Frontal cortex (tissue), 4 donors: ENCODE measurements at places on chromosomes 5 and 9.

- no peak for DNase-seq
Measured at GRCh38 chr5:142078221-142078620, 30.4 kb upstream of the NDFIP1 start.

DNA sequence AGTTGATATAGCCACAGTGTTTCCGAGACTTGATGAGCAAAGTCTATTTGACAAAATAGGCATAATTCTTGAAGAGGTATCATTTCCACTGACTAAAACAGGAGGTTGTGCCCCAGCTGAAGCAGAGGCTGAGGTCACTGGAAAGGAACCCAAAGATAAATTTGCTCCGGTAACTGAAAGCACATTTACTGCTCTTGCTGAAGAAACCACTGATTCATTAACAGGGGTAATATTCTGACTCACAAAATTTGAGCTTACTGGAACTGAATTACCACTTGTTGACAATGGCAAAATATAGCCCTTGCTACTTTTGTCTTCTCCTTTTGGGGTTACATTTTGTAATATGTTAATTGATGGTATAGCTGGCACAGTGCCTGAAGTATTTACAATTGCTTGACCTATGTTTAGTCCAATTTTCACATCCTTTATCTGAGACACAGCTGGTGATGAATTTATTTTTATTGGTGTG lies 30.2 kb downstream of the MLANA start:
- DNase-seq = no peak

- no peak for DNase-seq
Measured at GRCh38 chr5:32520972-32521371, 64.4 kb upstream of the SUB1 start.

DNA sequence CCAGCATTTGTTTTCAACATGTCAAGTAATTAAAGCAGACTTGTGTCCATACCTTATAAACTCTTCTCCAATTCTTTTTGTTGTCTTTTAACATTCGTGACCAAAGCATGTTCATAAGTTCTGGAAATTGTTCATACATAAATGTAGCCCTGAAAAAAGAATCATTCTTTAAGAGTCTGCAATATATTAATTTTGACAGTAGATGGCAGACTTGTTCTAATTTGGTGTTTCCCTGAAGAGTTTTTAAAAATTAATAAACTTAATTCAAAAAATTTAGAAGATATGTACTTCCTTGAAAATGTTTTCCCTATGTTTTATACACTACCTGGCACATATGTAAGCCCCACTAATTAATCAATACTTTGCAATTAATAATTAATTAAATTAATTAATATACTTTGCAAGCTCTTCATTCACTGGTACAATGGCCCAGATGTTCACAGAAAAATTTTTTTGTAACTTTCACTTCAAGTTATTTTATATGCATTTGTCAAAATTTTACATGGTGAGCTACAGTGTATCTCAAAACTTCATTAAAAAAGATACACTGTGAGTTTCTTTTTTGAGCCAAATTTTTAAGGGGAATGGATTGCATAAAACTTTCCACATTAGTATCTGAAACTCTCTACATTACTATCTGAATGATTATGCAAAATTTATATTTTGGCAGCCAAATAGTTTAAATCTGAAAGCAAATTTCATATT lies 42.1 kb downstream of the CLINT1 start:
- no peak for DNase-seq

- no peak for DNase-seq
Measured at GRCh38 chr9:71509054-71509453, 259.3 kb downstream of the CEMIP2 start.

- no peak for DNase-seq
Measured at GRCh38 chr9:129071526-129072126, 9.3 kb upstream of the DOLPP1 start.

GRCh38 chr5:43104057-43104456 lies 16.7 kb upstream of the ZNF131 start:
- no peak for DNase-seq

DNA sequence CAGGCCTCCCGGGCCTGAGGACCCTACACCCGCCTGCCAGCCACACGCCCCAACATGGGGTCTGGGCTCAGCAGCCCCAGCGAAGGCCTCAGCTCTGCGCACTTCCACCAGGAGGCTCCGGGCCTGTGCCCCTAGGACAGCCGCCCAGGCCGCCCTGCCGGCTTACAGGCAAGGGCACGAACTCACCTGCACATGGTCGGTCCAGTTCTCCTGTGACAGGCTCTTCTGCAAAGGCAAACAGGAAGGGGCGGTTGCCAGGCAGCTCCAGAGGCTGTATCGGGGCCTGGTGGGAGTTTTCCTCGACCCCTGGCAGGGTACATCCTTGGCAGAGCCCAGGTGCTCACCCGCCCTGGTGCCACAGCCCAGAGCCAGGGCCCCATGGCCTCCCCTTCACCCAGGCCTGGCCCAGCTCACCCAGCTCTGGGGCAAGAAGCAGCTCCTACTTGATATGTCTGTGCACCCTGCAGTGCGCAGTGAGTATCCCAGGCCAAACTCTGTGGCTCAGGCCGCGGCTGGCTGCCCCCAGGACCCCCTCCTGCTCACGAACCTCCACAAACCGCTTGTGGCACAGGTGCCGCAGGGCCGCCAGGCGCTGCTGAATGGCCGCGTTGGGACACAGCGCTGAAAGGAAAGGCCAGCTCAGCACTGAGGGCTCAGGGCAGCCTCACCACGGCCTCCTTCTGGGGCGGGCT lies 52.2 kb upstream of the NRARP start:
- DNase-seq = no peak

DNA sequence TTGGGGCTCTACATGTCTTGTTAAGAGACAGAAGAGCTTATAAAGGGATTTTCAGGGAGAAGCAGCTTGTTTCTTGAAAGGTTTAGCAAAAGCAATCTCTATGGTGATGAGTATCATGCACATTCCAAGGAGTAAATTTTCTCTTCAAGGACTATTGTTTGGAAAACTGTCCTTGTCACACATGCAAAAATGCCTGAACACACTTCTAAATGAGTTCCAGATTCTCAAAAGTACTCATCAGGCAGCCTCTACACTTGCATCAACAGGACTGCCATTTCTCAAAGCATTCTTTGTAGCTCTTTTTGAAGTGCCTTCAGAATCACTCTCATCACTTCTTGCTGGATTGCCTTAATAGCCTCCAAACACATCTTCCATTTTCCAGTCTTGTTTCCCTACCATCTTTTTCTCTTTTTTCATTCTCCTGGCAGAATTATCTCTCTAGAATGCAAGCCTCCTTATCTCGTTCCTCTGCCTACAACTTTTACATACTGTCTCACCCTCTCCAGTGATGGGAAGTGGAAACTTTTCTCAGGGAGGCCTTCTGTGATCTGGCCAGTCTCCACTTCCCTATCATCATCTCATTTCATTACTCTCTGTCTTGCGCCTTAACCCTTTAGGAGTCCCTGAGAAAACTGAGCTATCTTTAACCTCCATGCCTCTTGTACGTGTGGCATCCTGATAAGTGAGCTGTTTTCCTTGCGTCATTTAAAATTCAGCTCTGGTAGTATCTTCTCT lies 631.5 kb upstream of the TLE4 start:
- no peak for DNase-seq

- DNase-seq = no peak
Measured at GRCh38 chr5:89849830-89850512, 559.6 kb downstream of the CETN3 start.

DNA sequence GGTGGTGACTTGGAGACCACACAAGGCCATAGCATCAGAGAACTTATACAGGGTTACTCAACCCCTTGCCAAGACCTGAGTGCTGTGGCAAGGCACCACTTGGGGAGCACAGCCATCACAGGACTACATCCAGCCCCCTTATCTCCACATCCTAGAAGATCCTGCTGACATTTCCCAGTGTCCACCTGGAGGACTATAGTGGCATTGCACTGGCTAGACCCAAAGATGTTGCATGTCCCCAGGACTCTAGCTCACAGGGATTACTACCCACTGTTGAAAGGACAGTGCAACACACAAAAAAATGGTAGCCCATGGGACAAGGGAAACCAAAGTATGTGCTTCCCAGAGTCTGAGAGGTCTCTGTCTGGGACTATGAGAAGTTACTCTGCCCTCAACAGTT lies 411.1 kb upstream of the NUDT12 start:
- no peak for DNase-seq

GRCh38 chr5:53178830-53179229 lies 69.3 kb upstream of the MOCS2 start:
- no peak for DNase-seq

GRCh38 chr5:32506799-32507198 lies 62.3 kb upstream of the ZFR start:
- DNase-seq = no peak

GRCh38 chr5:141508798-141509611 lies 20.1 kb downstream of the PCDHGC5 start:
- no peak for DNase-seq

- no peak for DNase-seq
Measured at GRCh38 chr5:30117135-30117534, 1076.4 kb upstream of the CDH6 start.

DNA sequence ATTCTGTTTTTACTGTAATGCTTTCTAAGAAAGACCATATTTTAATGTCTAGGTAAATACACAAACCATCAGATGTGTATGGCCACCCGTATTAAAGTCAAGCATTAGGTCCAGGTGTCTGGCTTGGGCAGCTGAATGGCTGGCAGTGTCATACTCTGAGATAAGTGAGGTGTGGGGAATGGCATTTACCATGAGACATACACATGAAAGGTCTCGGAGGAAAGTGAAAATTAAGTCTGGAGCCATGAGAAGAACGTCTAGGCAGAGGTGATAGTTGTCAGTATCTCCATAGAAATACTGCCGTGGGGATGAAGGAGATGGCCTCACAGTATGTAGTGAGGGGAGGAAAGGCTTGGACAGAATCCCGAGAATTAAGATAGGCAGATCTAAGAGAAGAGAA lies 164.3 kb downstream of the TLE4 start:
- no peak for DNase-seq

- no peak for DNase-seq
Measured at GRCh38 chr9:107918749-107919148, 429.2 kb upstream of the KLF4 start.

DNA sequence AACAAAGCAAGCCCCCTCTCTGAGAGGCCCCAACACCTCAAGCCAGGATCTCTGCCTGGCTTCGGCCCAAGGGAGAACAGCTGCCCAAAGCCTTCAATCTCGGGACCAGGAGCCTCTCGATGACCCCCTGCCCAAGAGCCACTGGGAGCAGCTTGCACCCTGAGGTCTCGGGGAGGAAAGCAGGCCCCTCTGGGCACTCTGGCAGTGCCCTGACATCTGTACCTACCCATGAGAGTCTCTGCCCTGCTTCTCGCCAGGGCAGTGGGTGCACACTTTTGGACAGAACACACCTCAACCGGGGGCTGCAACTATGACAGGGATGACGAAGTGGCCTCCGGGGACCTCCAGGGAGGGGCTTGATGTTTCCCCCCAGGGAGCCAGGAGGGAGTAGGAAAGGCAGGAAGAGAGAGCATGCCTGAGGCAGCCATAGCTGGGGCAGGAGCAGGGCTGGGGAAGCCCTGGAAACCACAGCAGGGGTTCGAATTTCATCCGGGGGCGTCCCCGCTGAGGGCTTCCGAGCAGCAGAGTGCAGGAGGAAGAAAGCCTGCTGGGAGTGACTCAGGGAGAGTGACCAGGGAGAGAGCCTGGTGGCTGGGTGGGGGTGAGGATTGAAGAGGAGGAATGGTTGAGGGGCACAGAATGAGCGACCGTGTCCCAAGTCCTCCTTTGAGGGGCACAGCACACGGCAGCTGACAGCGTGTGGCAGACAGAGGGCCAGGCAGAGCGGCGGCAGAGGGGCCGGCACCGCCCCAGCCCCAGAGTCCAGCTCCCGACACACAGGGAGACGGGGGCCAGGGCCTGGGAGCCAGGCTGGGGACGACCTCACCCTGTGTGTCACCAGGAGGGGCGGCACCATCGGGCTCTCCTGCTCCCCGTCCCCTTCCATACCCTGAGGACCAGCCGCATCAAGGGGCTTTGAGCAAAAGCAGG lies 1.8 kb downstream of the LPCAT1 start:
- no peak for DNase-seq

- DNase-seq = no peak
Measured at GRCh38 chr9:108972186-108972585, 38.0 kb downstream of the ABITRAM start.

GRCh38 chr5:62727861-62728260 lies 149.2 kb downstream of the LRRC70 start:
- DNase-seq = no peak

- DNase-seq = no peak
Measured at GRCh38 chr9:36842560-36843530, 191.2 kb downstream of the PAX5 start.

- no peak for DNase-seq
Measured at GRCh38 chr5:103424026-103424425, 138.6 kb downstream of the NUDT12 start.

GRCh38 chr9:17116400-17116837 lies 18.4 kb upstream of the CNTLN start:
- no peak for DNase-seq

GRCh38 chr5:140130949-140131733 lies 5.4 kb downstream of the IGIP start:
- no peak for DNase-seq

DNA sequence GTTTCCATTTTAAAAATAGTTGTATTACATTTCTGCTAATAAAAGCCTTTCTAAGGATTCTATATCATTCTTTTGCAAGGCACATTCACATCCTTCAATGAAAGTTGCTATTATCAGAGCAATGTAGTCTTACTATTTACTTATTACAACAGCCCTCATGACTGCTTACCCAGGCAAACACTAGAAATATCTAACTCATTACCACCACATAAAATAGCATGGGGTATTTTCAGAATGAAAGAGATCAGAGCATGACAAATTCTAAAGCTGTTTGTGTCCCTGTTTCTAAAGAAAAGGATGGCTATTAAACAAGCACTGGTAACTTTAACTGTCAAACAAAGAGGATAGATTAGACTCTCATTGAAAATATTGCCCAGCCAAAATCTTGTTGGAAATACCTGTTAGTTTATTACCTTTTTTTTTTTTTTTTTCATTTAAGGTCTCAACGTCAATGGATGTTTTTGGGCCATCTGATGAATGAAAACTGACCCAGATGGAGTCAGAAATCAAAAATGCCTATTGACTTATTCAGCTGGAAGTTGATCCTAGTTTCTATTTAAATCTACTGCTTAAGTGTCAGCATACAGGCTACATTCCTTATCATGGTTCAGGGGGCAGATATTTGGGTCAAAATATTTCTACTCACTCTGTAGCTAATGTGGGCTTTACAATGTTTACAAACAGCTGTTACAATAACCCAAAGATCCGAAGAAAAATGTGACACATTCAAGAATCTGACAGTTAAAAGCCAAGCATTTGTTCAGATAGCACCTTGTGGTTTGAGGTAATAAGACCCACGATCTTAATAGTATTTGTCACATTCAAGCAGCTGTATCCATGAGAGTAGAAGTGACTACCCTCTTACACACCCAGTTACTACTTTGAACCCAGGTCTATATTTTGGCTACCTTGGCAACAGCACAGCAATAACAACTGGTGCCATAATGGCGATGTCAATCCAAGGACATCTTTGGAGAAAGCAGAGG lies 554.8 kb upstream of the MEF2C start:
- DNase-seq = no peak

DNA sequence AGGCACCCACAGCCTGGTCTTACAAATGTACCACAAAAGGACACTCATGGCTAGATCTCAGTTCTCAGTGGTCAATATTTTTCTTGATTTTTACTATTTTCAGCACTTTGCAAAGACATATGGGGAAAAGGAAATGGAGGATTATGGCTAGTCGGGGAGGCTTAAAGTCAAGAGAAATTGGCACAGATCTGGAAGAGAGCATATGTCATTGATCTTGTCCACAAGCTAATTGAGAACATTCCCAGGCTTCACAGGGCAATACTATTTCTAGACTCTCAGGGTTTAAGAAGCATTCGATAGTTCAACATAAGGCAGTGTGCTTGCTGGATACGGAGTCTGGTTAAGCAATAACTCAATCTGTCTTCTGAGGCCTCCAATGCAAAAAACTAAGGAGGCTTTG lies 285.8 kb downstream of the ZNF608 start:
- no peak for DNase-seq
